Purkinje cell (primary cell): ENCODE measurements at places on chromosomes 2 and 18. TPM values are rescaled to one million over a fixed set of nuclear protein-coding genes. Genes with fewer than 3 reads are reported as not detected.

The PPM1B gene
- polyA plus RNA-seq, result 499 and 652 TPM in 2 replicates

The GNLY gene
- not detected in 2 replicates for polyA plus RNA-seq

The CPO gene
- polyA plus RNA-seq, result 0.20 TPM in 1 of 2 replicates, not detected in the other

The FANCL gene
- polyA plus RNA-seq, result 131 and 141 TPM in 2 replicates

The MAPK4 gene
- 4.3 and 5.9 TPM in 2 replicates for polyA plus RNA-seq

The CRYGC gene
- polyA plus RNA-seq, result not detected in 2 replicates

The OTOS gene
- polyA plus RNA-seq, result not detected in 2 replicates

The NLRC4 gene
- polyA plus RNA-seq, result 0.84 and 1.2 TPM in 2 replicates
